ENCODE measurements at places on chromosomes 6 and 20.

DNA sequence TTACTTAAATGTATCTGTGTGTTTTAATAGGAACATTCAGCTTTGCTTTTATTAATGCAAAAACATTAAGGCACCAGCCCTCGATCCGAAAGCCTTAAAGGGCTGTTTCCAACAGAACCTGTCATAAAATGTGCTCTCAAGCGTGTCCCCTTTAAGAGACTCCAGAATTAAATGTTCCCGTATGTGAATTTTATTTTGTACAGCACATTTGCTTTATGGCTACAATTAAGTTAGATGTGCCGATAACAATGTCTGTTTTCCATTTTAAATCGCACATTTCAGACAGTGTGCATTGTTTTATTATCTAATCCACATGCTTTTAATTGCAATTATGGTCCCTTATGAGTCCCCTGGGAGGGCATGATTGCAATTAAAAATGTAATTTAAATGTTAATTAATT, 198.9 kb downstream of the TSHZ2 start:
- no peak overlapping the region for H3K27ac ChIP-seq
- no peaks in the 10 kb centered on the region for H3K27me3 ChIP-seq
- H3K4me3 ChIP-seq: no peak overlapping the region
- H3K36me3 ChIP-seq: no peaks in the 10 kb centered on the region
- no peak for DNase-seq

GRCh38 chr6:34316431-34317171, 67.8 kb upstream of the SMIM29 start:
- DNase-seq: no peak
- H3K27ac ChIP-seq: no peak overlapping the region
- no peaks in the 10 kb centered on the region for H3K36me3 ChIP-seq

GRCh38 chr6:33861722-33862121, 57.9 kb upstream of the MLN start:
- H3K27me3 ChIP-seq: no peaks in the 10 kb centered on the region
- H3K36me3 ChIP-seq: no peaks in the 10 kb centered on the region
- DNase-seq: no peak
- H3K27ac ChIP-seq: no peak overlapping the region
- H3K4me1 ChIP-seq: no peaks in the 10 kb centered on the region

GRCh38 chr20:5197847-5198650, 71.2 kb downstream of the CDS2 start:
- no peak for DNase-seq
- H3K27me3 ChIP-seq: no peaks in the 10 kb centered on the region
- H3K27ac ChIP-seq: no peak overlapping the region
- H3K36me3 ChIP-seq: no peaks in the 10 kb centered on the region

GRCh38 chr6:34082864-34083626, 62.8 kb downstream of the GRM4 start:
- H3K36me3 ChIP-seq: peaks cover 4% of the 10 kb centered on the region
- no peak for DNase-seq
- H3K27me3 ChIP-seq: no peaks in the 10 kb centered on the region
- no peak overlapping the region for H3K27ac ChIP-seq

DNA sequence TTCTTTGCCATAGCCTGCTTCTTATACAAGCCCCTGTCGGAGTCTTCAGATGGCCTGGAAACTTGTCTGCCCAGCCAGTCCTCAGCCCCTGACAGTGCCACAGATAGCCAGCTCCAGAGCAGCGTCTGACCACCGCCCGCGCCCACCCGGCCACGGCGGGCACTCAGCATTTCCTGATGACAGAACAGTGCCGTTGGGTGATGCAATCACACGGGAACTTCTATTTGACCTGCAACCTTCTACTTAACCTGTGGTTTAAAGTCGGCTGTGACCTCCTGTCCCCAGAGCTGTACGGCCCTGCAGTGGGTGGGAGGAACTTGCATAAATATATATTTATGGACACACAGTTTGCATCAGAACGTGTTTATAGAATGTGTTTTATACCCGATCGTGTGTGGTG, 29.5 kb downstream of the SLCO4A1 start:
- no peak for DNase-seq
- H3K36me3 ChIP-seq: no peaks in the 10 kb centered on the region
- H3K27me3 ChIP-seq: no peaks in the 10 kb centered on the region
- no peaks in the 10 kb centered on the region for H3K4me1 ChIP-seq
- no peak overlapping the region for H3K4me3 ChIP-seq
- H3K27ac ChIP-seq: no peak overlapping the region

- no peaks in the 10 kb centered on the region for H3K36me3 ChIP-seq
- H3K27ac ChIP-seq: no peak overlapping the region
- H3K4me1 ChIP-seq: peaks cover 1% of the 10 kb centered on the region
Observed at GRCh38 chr20:64261138-64261537, 5.6 kb downstream of the PCMTD2 start.

DNA sequence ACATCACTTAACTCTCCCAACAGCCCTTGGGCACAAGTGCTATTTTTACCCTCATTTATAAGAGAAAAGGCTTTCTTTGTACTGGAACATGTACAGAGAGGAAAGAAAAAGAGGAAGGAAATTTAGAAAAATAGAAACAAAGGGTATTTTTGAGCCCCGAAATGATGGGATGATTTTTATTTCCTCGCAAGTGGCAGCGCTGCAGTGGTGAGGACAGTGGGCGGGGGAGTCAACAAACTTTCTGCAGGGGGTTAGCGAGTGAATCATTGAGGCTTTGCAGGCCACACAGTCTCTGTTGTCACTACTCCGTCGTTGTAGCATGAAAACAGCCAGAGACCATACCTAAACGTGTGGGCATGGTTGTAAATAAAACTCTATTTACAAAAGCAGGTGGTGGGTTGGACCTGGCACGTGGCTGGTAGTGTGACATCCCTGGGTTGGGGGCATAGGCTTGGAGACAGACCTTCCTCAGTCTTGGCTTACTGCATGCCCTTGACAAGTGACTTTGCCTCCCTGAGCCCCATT, 25.5 kb upstream of the OCSTAMP start:
- no peak overlapping the region for H3K4me3 ChIP-seq
- DNase-seq: no peak
- no peaks in the 10 kb centered on the region for H3K4me1 ChIP-seq
- H3K36me3 ChIP-seq: no peaks in the 10 kb centered on the region
- no peaks in the 10 kb centered on the region for H3K27me3 ChIP-seq
- no peak overlapping the region for H3K27ac ChIP-seq

GRCh38 chr6:155402656-155403304, 52.9 kb downstream of the NOX3 start:
- DNase-seq: no peak
- H3K27me3 ChIP-seq: no peaks in the 10 kb centered on the region
- no peaks in the 10 kb centered on the region for H3K36me3 ChIP-seq
- no peak overlapping the region for H3K27ac ChIP-seq
- no peak overlapping the region for H3K4me3 ChIP-seq

GRCh38 chr20:50191544-50192363, 1.1 kb downstream of the CEBPB start:
- no peaks in the 10 kb centered on the region for H3K36me3 ChIP-seq
- no peaks in the 10 kb centered on the region for H3K27me3 ChIP-seq
- H3K27ac ChIP-seq: no peak overlapping the region
- peak overlapping the region; percentile 56 for H3K4me3 ChIP-seq
- H3K4me1 ChIP-seq: peaks cover 15% of the 10 kb centered on the region

DNA sequence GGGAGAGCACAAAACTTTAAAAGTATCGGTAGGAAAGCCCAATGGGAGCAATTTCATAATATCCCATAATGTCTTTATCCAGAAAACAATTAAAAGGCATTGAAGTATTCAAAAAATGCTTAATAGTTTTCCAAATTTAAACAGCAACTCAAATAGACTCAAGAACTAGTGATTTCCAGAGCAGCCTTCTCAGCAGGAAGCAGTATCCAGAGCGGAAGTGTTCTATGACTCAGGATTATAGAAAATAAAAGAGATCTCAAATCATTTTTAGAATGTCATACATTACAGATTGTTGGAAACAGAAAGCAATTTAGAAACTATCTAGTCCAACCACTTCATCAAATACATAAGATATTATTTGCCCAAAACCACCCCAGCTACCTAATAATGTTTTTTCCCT, 79.3 kb downstream of the COL12A1 start:
- no peak overlapping the region for H3K27ac ChIP-seq
- H3K4me3 ChIP-seq: no peak overlapping the region
- no peaks in the 10 kb centered on the region for H3K36me3 ChIP-seq
- DNase-seq: no peak
- no peaks in the 10 kb centered on the region for H3K27me3 ChIP-seq

DNA sequence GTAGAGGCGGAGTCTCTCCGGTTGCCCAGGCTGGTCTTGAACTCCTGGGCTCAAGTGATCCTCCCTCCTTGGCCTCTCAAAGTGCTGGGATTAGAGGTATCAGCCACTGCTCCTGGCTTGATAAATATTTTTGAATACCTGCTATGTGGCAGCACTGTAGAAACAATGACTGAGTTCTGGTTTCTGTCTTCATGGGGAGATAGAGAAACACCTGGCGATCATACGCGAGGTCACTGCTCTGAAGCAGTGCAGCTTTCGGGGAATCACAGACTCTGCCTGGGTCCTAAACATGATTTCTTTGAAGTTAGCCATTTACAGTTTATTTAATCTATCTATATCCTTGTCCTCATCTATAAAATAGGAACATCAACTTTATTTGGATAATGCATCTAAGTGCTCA, 31.2 kb downstream of the DOK5 start:
- H3K36me3 ChIP-seq: no peaks in the 10 kb centered on the region
- H3K27ac ChIP-seq: no peak overlapping the region
- H3K27me3 ChIP-seq: no peaks in the 10 kb centered on the region
- H3K4me3 ChIP-seq: no peak overlapping the region
- no peak for DNase-seq

DNA sequence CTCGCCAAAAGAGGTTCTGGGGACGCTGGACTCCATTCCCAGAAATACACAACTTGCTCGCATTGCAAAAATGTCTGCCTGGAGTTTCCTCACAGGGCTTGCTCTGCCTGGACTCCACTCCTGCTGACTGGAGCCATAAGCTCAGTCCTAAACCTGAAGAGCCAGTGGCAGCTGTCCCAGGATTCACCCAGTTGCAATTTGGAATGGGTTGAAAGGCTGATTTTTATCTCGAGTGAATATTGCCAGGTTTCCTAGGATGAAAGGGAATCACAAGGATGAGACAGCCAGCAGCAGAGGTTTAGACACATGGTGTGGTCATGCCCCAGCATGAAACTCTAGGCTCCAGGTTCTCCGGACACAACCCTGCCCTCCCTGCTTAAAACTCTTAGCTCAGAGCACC, 223.3 kb downstream of the BMP7 start:
- no peaks in the 10 kb centered on the region for H3K36me3 ChIP-seq
- H3K27ac ChIP-seq: no peak overlapping the region
- DNase-seq: no peak
- no peaks in the 10 kb centered on the region for H3K4me1 ChIP-seq
- no peaks in the 10 kb centered on the region for H3K27me3 ChIP-seq
- no peak overlapping the region for H3K4me3 ChIP-seq

DNA sequence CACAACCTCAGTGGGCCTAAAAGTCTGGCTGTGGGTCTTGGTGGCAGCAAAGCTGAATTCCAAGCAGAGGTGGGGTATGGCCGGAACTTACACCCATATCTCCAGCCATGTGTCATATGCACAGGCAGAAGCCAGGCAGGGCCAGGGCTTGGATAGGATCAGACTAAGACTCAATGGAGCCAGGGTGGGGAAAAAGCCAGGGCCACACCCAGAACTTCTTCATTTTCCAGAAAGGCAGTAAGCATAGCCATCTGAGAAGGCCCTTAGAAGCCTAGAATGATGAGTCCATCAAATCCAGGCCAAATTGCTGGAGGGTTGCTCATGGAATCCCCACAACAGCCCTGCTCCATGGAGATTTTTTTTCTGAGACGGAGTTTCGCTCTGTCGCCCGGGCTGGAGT, 116.2 kb upstream of the SRSF6 start:
- H3K36me3 ChIP-seq: no peaks in the 10 kb centered on the region
- DNase-seq: no peak
- no peak overlapping the region for H3K27ac ChIP-seq
- no peaks in the 10 kb centered on the region for H3K4me1 ChIP-seq
- no peak overlapping the region for H3K4me3 ChIP-seq
- no peaks in the 10 kb centered on the region for H3K27me3 ChIP-seq

- H3K36me3 ChIP-seq: no peaks in the 10 kb centered on the region
- H3K4me3 ChIP-seq: peak overlapping the region; percentile 74
- H3K4me1 ChIP-seq: no peaks in the 10 kb centered on the region
- DNase-seq: no peak
- H3K27ac ChIP-seq: no peak overlapping the region
- H3K27me3 ChIP-seq: no peaks in the 10 kb centered on the region
Observed at GRCh38 chr6:138692978-138693909, 80.3 kb upstream of the CCDC28A start.

GRCh38 chr6:26331218-26332073, 33.6 kb upstream of the BTN3A2 start:
- H3K4me1 ChIP-seq: no peaks in the 10 kb centered on the region
- H3K4me3 ChIP-seq: peak overlapping the region; percentile 61
- H3K27ac ChIP-seq: no peak overlapping the region

- no peaks in the 10 kb centered on the region for H3K4me1 ChIP-seq
- DNase-seq: no peak
- H3K36me3 ChIP-seq: no peaks in the 10 kb centered on the region
- no peaks in the 10 kb centered on the region for H3K27me3 ChIP-seq
- H3K4me3 ChIP-seq: no peak overlapping the region
- H3K27ac ChIP-seq: peak overlapping the region; percentile 83
Observed at GRCh38 chr20:53865901-53866793, 204.2 kb downstream of the BCAS1 start.

DNA sequence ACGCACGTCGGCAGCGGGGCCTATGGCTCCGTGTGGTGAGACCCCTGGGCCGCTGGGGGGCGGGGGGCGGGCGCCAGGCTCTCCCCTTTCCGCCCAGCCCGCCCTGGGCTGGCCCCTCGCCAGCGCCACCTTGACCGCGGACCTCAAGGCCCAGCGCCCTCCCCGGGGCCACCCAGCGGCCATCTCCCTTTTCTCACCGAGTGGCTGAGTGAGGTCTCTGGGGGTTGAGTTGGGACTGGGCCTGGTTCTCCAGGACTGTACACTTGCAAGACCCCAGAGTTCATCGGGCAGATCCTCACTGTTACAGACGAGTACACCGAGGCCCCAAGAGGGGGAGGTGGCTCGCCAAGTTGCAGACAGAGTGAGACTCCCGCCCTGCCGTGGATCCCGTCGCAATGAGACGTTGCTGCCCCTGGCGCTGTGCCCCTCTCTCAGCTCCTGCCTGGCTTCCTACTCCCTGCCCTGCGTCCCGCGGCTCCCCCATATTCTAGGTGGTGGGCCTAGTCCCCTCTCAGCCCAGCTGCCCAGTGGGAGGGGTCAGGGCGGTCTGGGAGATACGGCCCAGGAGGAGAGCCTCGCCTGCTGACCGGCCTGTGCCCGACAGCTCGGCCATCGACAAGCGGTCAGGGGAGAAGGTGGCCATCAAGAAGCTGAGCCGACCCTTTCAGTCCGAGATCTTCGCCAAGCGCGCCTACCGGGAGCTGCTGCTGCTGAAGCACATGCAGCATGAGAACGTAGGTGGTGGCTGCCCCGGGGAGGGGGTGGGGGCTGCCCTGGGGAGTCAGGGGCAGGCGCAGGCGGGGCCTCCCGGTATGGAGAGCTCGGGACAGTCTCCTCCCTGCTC, 576 bp downstream of the MAPK13 start:
- no peaks in the 10 kb centered on the region for H3K36me3 ChIP-seq
- H3K27me3 ChIP-seq: no peaks in the 10 kb centered on the region
- DNase-seq: no peak
- peak overlapping the region; percentile 57 for H3K4me3 ChIP-seq
- peaks cover 5% of the 10 kb centered on the region for H3K4me1 ChIP-seq

- no peaks in the 10 kb centered on the region for H3K27me3 ChIP-seq
- DNase-seq: no peak
- no peak overlapping the region for H3K27ac ChIP-seq
- 0 out of 2 replicates have a peak, but pooled peaks cover 1% of the 10 kb centered on the region for H3K4me1 ChIP-seq
- no peaks in the 10 kb centered on the region for H3K36me3 ChIP-seq
Observed at GRCh38 chr6:130761286-130761685, 65.9 kb upstream of the SMLR1 start.

- H3K4me3 ChIP-seq: no peak overlapping the region
- H3K27me3 ChIP-seq: no peaks in the 10 kb centered on the region
- DNase-seq: peak; percentile 71
- no peaks in the 10 kb centered on the region for H3K4me1 ChIP-seq
Observed at GRCh38 chr6:109526905-109527628, 44.0 kb upstream of the ZBTB24 start.

Measured in iPS DF 6.9 (cell line).